ENCODE measurements at places on chromosomes 4 and X.
A peak's percentile ranks its signal among the peaks of the same experiment; 100 is the strongest.

GRCh38 chrX:154649503-154650220, 3.7 kb downstream of the CTAG2 start:
- DNase-seq, result no peak

DNA sequence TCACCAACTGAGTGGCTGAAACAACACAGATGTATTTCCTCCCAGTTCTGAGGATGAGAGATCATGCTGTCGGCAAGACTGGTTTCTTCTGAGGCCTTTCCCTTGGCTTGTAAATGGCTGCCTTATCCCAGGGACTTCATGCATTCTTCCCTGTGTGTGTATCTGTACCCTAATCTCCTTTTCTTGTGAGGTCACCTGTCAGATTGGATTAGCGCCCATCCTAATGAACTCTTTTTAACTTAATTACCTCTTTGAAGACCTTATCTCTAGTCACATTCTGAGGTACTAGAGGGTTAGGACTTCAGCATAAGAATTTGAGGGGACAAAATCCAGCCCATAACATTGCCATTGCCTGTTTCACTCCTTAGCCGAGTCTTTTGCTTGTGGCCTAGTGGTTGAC, 59.5 kb upstream of the TMEM150C start:
- no peak for DNase-seq

DNA sequence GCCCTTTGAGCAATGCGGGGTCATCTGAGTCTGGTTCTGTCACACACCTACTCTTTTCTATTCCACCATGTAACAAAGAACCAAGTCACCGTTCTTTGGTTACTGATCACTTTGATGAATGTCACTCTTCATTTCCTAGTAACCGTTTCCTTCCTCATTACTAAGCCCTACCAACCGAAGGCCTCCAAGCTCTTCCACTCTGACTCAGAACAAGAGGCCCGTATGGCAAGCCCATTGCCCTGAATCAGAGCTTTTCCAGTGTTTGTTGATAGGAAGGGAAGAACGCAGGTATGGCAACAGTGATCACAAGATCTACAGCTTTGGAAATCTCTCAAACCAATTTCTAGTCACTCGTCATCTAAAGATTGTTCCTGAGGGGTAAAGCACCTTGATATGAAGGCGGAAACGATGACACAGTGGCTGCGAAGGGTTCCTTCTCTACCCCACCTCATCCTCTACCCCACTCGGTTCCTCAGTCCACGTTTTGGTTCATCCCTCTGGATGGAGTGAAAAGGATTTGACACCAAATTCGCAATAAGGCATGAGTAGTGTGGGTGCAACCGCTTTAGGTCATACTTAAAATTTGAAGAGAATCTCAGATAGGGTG, 28.0 kb upstream of the CD40LG start:
- DNase-seq, result no peak

DNA sequence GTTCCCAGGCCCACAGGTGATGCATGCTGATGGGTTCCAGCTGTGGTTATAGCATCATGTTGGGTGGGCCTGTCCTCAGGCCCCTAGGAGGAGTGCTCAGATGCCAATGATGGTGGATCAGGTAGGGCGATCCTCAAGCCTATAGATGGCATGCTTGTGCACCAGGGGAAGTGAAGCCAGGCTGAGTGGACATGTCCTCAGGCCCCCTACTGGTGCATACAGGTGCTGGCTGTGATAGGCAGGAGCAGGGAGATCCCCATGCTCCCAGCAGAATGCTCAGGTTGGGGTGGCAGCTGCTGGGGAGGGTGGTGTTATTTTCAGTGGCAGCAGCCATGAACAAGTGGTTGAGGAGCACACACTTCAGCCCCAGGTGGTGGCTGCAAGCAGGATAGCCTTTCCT, 96.0 kb downstream of the SMARCA1 start:
- no peak for DNase-seq

DNA sequence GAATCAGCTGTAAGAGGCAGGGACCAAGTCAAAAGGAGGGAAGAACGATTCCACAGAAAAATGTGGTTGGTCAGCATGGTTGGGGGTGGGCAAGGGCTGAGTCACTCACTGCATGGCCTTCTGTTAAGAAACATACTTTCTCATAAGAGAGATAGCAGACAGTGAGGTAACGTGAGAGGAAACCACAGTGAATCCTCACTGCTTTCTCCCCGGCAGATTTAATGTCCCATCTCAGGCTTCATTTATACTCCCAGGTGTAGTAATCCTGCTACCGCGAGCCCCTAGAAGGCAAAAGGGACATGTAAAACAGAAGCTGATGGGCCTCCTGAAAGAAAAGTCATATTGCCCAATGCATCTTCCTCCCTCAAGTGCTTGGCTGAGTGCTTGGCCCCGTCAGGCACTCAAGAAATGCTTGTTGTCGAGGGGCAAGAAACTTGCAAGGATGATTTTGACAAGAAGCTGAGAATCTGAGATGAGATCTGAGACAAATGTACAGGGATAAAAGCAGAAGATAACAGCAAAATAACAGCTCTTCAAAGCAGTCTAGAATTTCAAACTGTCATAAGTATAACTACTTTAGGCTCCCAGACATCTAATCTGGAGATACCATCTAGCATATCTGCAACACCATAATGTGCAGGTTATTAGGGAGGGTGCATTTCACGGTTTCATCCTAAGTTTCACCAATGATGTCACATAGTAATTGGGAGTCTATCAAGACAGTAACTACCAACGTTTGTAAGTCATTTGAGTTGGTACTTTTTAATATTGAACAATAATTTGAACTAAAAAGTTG, 40.2 kb downstream of the SH3KBP1 start:
- DNase-seq, result peak; percentile 79

DNA sequence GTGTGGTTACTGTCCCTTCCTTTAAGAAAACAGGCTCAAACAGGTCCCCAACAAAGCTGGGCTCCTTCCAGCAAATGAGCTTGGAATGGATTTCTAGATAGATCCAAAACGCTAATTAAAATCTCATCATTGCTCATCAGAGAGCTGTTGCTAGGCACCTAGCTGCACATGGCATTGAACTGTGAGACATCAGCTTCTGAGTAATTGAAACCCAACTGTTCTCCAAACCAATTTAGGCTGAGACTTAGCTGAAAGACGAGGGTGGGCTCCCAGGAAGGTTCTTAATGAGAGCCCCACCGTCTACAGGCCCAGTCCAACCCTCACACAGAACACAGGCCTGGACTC, 59.1 kb downstream of the FAM184B start:
- DNase-seq, result no peak

GRCh38 chrX:16039834-16040233, 83.5 kb upstream of the GRPR start:
- DNase-seq, result no peak

DNA sequence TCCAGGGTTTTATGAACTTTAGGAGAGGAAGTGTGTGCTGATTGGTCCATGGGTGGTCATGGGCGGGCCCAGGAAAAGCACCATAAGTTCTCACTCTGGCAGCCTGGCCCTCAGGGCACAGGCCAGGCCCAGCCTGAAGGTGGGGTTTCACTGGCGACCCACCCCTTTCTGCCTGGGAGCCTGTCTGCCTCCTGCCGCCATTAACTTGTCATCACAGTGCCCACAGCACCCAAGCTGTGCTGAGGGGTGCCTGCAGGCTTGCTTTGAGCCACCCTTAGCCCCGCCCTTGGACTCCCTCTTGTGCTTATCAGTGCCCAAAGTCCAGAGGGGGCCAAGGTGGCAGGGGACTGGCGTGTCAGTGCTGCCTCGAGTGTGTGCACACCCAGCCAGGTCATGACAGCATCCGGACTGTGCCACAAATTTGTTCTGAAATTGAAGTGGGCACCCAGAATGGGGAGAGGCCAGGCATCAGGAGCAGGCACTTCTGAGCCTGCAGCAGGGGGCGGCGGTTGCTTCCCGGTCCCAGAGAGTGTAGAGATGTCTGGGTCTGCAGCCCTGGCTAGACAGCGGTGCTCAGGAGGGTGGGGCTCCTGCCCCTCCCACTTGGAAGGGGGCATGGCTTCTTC, 455.6 kb downstream of the TMA16 start:
- no peak for DNase-seq

- DNase-seq, result no peak
Measured at GRCh38 chrX:104427693-104428092, 138.3 kb upstream of the IL1RAPL2 start.

- no peak for DNase-seq
Measured at GRCh38 chr4:2259541-2260343, 2.2 kb downstream of the MXD4 start.

Data from AG20443 (cell line).